Stimulated activated CD8-positive, alpha-beta memory T cell treated with anti-CD3 and anti-CD28 coated beads, Interleukin-4, amount 100 ng/mL, for 4 hours (primary cell): ENCODE measurements at places on chromosomes 5 and 9.

- no peak for DNase-seq
These were observed 128.0 kb upstream of the KLF9 start for GRCh38 chr9:70542311-70542931.

DNA sequence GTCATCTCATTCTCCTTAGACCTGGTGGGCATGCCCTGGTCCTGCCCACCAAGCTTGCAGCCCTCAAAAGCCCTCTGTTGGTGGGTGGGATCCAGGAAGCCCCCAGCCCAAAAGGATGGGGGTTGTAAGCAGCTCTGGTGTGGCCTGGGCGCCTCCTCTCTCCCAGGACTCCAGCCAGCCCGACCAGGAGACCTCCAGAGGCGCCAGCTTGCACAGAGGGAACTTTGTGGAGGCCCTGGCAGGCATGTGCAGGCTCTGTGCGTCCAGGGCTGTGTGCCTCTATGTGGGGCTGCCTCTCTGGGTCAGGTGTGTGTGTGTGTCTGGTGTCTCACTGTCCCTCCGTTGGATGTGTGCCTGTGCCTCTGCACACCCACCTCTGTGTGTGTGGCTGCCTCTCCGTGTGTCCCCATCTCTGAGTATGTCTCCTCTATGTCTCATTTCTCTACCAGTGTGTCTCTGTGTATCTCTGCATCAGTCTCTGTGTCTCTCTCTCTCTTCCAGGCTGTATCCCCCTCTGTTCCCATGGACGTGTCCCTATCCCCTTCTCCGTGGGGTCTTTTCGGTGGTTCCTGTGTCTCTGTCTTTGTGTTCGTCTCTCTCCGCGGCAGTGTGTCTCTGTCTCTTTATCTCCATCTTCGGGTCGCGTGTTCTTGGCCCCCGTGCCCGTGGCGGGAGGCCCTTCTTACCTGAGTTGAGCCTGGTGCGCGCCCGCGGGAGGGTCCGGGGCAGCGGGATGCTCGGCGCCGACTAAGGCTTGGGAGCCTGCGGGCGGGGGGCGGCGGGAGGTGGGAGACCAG is 501 bp downstream of the ENHO start:
- no peak for DNase-seq

DNA sequence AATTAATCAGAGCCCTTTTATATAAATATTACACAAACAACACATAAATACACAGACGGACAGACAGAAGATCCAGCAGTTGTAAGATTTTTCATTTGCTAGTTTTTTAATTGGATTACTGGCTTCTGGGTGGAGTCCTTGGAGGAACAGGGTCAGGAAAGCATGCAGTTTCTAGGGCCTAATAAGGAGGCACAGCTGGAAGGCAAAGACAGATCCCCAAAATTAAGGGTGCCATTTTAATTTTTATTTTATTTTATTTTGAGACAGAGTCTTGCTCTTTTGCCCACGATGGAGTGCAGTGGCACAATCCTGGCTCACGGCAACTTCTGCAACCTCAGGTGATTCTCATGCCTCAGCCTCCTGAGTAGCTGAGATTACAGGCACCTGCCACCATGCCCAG is 49.5 kb downstream of the PTGS1 start:
- no peak for DNase-seq

- DNase-seq: no peak
These were observed 76.3 kb upstream of the PTGER4 start for GRCh38 chr5:40603378-40603777.

DNA sequence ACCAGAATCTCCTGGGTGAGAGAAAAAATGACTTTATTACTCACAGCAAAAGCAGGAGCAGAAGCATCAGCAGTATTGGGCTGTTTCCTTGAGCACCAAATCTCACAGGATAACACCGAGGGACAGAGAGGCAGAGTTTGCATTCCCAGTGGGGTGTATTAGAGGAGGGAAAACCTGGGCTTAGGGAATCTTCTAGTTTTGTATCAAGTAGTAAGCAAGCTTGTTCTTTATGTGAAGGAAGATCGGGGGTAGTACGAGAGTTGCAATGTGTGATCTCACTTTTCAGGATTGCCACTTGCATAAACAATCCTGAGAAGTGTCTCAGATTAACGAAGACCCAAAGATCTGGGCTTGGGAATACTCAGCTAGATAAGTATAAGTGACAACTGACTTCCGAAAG is 1163.0 kb downstream of the TAF11L14 start:
- DNase-seq: no peak

GRCh38 chr9:127136081-127136879 is 13.8 kb upstream of the ANGPTL2 start:
- DNase-seq: no peak
